ENCODE measurements at places on chromosomes 7 and 10.

GRCh38 chr7:6161463-6162330 lies 110.7 kb downstream of the CYTH3 start:
- no peak for DNase-seq

DNA sequence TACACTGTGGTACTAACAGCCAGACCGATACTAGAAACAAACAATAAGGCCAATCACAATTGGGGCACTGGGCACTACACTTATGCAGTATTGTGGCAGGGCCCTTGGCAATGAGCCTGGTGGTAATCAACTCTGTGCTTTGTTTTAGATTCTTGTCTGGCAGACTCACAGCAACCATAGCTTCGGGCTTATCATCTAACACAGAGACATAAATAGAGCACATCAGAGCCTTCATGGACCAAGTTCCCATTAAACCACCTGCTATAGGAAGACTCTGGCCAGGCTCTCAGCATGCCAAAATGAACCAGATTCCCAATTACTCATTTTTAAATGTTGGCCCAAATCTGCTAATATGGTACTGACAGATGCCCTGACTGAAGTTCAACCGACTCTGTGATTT lies 218.6 kb downstream of the DGKI start:
- no peak for DNase-seq

DNA sequence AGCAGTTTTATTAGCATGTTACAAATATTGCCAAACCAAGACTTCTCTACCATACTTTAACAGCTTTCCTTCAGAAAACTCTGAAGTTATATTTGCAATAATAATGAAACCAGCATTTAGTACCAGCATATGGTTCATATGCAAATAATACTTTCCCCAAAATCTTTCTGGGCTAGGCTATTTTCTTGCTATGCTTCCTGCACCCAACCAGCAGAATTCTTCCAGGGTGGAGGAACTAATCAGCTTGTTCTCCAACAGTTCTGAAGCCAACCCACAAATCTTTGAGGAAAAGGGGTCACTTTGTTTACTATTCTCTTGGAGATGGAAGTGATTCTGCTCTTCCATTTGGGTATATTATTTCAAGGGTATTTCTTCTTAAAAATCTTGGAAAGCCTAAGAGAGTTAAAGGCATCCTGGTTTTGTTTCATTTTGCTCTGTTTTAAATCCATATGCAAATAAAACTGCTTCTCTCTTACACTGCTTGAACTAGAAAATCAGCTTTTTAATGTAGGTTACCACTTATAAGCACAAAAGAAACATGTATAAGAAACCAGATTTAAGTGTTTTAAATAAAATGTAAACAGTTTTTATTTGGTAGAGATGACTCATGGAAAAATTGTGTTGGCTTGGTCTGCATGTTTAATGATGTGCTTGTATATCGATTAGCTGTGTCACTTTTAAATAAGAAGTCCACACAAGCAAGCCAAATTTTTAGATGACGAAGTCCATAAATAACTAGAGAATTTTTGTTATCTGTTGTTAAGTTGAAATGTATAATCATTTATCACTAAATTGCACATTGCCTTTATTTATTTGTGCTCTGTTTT lies 103.7 kb downstream of the HECTD2 start:
- no peak for DNase-seq

DNA sequence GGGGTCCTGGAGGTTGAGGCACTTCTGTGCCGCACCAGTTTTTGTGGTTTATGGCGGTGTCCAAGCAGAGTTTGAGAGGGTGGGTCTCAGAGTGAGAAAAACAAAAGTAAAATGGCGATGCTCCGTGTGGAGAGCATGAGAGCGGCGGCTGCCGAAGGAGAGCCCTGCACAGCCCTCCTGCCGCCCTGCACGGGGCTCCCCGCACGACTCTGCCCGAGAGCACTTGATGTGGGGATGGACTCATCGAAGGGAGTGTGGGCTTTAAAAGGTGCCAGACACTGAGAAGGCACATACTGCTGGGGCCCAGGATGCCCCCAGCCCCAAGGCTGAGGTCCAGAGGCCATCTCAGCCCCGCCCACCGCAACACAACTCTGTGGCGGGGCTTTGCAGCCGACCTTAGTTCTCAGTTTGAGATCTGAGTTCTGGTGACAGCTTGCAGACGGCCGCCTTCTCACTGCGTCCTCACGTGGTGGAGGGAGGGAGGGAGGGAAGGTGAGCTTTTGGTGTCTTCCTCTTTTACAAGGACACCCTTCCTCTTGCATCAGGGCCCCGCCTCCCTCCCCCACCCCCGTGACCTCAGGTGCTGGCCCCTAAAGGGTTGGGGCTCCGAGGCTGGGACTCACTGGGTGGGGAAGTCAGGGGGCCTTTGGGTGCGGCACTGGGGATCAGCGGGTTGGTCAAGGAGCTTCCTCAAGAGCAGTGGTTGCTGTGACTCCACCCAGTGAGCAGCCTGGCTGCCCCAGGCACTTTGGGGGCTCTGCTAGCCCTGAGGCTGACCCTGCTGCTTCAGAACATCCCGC lies 69.1 kb downstream of the NKX6-2 start:
- DNase-seq, result no peak

DNA sequence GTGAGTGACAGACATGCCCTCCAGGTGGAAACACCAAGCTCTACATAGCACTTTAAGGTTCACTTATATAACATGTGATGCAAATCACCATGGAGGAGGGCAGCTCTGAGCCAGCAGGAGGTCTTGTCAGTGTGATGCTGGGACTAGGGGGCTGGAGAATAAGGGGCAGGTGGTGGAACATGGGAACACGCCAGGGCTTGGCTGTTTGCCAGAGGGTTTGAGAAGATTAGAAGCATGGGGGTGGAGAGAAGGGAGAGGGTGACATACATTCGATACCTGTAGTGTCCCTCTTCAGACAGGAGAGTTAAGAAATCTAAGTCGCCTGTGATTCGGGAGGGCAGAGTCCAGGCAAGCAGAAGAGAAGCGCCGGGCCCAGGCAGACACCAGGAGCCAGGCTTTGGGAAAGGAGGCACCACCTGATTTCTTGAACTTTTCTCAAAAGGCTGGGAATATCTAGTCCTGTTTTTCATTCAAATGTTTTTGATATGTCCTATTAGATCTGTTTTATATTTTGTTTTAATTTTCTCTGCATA lies 16.9 kb upstream of the LAMB4 start:
- no peak for DNase-seq

DNA sequence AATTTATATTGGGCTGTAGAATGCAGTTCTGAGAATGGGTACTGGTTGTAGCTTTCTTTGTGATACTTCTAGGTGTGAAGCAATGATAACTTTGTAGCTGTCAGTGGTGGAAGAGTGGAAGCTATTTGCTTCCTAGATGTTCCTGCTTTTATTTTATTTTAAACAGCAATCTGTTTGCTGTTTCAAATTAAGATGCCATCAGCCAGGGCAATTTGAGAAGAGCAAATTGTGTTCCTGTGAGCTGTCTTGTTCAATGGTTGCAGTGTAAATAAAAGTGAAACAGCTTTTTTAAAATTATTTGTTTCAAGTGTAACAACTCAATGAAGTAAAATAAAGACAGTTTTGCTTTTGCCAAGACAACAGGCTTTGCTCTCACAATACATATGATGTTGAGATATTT lies 150.8 kb upstream of the TMEM229A start:
- no peak for DNase-seq

- peak; percentile 22 for DNase-seq
These were observed 32.3 kb downstream of the VIPR2 start for GRCh38 chr7:159112136-159113011.

DNA sequence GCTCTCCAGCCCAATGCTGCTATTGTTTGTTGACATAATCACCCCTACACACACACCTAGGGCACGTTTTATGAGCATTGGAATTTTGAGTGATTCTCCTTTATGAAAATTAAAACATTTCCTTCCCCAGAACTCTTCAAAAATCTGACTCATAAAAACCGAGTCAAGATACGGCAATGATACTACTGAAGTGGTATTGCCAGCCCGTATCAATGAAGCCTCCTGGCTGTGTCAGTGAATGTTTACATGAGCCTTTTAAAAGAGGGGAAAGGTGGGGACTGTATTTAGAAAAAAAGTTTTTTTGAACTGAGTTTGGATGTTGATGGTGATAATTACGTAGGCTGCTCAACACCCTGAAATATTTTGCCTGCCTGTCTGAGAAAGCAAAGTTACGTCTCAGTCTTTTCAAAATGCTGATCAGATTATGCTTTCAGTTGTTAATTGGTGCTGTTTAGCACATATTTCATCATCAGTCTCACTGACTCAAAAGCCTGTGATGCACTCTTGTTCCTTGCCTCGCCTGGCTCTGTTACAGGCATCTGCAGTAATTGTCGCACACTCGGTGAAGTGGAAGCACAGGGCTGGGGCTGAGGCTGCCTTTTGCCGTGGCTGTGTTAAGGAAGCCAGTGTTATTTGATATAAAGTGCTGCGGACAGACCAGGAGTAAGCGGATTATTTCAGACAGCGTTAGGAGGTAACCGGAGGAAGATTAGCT lies 157.4 kb upstream of the TCF7L2 start:
- no peak for DNase-seq
